Progenitor cell of endocrine pancreas (in vitro differentiated cells): ENCODE measurements at places on chromosomes 11 and 22.
A peak's percentile ranks its signal among the peaks of the same experiment; 100 is the strongest.

GRCh38 chr11:7787239-7787638 lies 9.5 kb downstream of the OR5P2 start:
- DNase-seq = no peak

- no peak for DNase-seq
These were observed 5.9 kb upstream of the GLB1L3 start for GRCh38 chr11:134270250-134270714.

GRCh38 chr22:33658775-33659174 lies 261.5 kb downstream of the LARGE1 start:
- no peak for DNase-seq

DNA sequence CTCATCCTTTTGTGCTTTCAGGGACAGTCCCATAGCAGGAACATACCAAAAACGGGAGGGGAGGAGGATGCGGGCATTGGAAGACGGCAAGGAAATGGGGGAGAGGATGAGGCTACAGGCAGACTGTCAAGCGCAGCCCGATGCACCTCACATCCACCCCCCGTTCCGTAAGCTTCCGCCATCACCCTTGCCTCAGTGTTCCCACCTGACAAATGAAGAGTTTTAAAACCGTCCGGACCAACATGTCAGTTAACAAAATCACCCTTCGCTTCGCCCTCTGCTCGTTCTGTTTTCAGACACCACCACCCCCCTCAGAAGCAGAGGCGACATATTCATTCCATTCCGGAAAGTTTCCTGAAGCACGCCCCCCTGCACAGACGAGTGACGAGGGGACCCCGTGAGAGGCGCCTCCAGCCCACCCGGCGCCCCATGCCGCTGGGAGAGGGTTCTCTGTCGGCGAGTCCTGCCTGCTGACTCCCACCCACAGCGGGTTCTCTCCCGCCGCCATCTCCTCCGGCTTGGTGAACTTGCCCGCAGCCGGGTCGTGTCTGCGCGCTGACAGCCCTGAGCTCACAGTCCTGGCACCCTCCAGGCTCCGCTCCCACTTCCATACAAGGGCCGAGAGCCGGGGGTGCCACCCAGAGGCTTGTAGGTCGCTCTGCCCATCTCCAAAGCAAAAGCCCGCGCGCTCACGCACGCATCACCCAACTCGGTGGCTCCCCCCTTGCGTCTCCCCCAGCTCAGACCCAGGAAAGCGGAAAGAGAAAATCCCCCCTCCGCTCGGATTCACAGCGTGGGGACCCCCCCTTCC lies 1.5 kb downstream of the IGSF9B start:
- no peak for DNase-seq

- no peak for DNase-seq
These were observed 136.7 kb upstream of the FAT3 start for GRCh38 chr11:92087725-92088537.

DNA sequence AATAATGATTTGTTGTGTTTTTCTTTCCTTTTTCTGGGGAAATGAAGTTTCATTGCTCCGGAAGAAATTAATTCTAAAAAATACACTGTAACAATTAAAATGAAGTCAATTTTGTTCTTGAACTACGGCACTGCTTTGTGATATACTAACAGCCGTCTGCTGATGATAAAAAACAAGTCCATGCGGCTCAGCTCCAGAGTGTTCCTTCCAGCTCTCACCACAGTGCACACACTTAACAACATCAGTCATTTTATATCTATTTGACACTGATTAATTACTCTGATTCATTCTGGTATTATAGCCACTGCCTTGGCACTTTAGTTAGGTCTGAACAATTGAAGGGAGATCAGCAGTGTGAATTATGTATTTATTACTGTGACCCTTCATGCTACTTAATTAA lies 97.4 kb upstream of the SLC6A5 start:
- no peak for DNase-seq

- no peak for DNase-seq
These were observed 6.4 kb downstream of the RCE1 start for GRCh38 chr11:66849501-66850234.

- no peak for DNase-seq
These were observed 18.6 kb upstream of the FOLR1 start for GRCh38 chr11:72173291-72173690.

DNA sequence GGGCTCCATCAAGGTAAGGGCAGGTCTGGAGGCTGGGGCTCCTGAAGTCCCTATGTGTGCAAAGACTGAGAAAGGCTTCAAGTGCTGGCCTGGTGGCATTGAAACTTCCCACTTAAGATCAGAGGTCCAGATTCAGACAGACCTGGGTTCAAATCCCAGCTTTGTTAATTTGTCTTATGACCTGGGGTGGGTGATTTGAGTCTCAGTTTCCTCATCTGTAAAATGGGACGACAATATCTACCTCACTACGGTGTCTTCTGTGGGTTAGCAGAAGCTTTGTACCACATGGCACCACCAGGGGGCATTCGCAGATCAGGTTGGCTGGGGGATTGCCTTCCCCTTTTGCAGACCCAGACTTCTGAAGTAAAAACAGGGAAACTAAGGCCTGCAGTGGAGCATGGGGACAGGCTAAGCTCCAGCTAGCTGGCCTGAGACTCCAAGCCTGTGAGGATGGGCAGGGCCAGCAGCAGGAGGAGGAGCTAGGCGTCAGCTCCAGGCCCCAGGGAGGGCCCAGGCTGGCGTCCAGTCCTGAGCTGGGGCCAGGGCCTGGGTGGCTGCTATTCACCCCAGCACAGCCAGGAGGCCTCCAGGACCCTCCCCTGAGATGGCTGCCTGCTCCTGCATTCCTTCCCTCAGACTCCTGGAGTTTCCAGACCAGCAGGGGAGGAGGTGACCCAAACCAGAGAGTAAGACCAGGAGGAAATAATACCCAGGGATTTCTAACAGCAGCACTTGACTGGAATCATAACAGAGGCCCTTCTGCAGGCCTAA lies 1.5 kb downstream of the CASTOR1 start:
- peak; percentile 71 for DNase-seq

- DNase-seq = no peak
These were observed 107.3 kb upstream of the LUZP2 start for GRCh38 chr11:24389575-24389974.

DNA sequence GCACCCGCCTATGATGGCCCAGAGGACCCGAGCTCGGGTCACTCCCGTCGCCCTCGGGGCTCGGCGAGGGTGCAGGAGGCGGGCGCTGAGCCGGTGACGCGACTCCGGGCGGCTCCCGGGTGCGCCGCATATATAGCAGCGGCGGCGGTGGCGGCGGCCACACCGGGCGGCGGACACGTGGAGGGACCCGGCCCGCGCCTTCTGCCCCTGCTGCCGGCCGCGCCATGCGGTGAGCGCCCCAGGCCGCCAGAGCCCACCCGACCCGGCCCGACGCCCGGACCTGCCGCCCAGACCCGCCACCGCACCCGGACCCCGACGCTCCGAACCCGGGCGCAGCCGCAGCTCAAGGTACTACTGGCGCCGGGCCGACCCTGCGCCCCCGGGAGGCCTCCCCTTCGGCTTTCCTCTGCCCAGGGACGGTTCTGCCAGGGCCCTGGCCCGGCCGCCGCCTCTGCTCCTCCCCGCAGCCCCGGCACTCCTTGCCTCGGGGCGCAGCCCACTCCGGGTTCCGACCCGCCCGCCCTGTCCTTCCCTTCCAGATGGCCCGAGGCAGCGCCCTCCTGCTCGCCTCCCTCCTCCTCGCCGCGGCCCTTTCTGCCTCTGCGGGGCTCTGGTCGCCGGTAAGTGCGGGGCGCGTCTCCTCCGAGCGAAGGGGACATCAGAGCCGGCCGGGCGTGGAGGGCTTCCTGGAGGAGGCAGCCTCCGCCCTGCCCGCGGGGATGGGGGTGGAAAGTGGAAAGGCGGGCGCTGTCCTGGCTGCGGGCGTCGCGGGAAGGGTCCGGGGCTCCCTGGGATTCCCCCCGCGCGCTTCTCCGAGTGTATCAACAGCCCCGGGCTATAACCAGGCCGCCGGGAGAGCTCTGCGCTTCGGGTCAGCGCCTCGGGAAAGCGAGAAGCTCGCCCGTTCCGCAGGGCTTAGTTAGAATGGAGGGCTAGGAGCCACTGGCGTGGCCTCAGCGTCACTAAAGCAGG lies at the start of gene GAL:
Gene GAL, plus strand, starts transcription at position 160 of the 972 bp plus-strand sequence. Its CDS starts 380 bp downstream, at position 540.
- DNase-seq = no peak

DNA sequence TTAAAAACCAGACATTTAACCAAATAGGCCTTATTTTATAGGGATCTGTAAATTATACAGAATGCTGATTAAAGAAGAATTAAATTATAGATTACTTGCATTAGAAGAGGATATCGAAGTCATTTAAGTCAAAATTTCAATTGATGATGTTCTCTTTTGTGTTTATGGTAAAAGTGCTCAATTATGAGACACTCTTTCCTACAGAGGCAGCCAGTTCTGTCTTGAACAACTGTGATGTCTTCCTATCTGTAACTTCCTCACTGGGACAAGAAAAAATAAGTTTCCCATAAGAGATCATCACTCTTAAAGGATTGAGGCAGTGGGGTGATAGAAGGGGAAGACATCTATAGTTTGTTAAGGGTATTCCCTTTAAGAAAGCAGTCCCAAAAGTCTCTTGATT lies 613.5 kb downstream of the INSC start:
- DNase-seq = no peak
